ENCODE measurements at places on chromosomes 13 and 19. TPM values are rescaled to one million over a fixed set of nuclear protein-coding genes. Genes with fewer than 3 reads are reported as not detected.

Gene SLITRK6
- total RNA-seq: not detected

Gene SNRPD2
- 177 TPM for total RNA-seq

GRCh38 chr19:15934332-15935078 is at the start of gene CYP4F11:
Gene CYP4F11 (minus strand): TSS chr19:15934529. CDS start chr19:15934408, 121 bp downstream.
- DNase-seq: peak; percentile 21

DNA sequence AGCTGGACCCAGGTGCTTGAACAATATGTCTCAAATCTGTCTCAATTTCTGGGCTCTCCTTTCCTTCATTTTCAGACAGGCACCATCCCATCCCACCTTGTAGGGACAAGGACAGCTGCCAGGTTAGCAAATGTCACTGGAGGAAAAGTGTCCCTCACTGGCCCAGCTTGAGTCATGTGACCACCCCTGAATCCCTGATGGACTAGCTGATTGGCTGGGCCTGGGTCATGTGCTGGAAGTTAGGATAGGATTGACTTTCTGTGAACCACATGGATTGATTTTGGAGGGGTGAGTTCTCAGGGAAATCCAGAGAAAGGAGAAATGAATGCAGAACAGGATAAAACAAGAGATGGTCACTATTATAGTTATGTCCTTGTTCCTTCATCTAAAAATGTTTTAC is 28.2 kb upstream of the FXYD3 start:
- DNase-seq: no peak

DNA sequence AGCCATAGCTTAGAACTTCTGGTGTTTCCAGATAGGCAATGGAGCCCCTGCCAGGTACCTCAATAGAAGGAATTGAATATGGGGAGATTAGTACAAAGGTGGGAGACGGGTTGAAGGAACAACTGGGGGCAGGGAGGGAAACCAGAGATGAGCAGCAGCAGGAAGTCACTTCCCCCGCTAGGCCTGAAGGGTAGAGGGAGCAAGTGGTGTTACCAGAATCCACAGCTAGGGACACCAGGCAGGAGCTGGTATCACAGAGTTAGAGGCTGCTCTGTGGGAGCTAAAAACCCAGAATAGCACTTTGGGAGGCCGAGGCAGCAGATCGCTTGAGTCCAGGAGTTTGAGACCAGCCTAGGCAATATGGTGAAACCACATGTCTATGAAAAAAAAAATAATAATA is 15.3 kb upstream of the HNRNPUL1 start:
- no peak for DNase-seq

DNA sequence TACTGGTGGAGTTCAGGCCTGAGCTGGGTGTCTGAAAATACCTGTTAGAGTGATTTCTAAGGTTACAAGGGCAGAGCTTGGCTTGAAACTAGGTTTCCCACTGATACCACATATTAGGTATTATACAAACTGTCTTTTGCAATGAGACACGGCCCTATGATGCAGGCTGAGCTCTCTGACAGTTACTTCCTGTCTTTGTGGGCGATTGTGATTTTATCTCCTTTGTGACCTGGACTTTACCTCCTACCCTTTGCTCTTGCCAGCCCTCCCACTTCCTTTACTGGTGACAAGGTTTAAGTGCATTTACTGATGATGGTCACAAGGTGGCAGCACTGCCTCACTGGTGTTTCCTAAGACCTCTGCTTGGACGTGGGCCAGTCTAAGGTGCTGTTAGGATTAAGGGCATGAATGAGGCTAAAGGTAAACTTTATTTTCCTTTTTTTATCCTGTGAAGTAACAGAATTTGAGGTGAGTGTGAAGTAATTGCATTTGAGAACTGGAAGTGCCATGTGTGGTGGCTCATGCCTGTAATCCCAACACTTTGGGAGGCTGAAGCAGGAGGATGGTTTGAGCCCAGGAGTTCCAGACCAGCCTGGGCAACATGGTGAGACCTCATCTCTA is 7.7 kb upstream of the CXCL17 start:
- peak; percentile 60 for DNase-seq

- no peak for DNase-seq
These were observed 181.1 kb downstream of the NUFIP1 start for GRCh38 chr13:44808185-44808584.

- DNase-seq: no peak
These were observed 3.8 kb downstream of the F7 start for GRCh38 chr13:113109151-113110047.

DNA sequence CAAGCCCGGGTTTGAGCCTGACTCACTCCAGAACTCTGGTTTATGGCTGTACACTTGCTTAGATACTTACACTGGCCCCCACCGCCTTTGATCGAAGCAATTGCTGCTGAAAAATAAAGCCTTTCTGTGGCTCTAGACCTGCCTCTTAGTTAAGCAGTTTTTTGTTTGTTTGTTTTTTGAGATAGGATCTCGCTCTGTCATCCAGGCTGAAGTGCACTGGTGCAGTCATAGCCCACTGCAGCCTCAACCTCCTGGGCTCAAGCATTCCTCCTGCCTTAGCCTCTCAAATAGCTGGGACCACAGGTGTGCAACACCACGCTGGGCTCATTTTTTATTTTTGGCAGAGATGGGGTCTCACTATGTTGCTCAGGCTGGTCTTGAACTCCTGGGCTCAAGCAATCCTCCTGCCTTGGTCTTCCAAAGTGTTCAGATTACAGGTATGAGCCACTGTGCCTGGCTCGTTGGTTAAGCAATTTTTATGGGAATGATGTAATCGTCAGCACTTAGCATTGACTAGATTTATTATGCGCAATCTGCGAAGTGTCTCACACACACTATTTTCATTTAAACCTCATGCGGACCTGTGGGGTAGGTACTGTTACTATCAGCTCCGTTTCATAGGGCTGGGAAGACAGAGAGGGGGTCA is 22.2 kb downstream of the PPP2R1A start:
- no peak for DNase-seq

Data from kidney epithelial cell (primary cell).